ENCODE measurements at places on chromosomes 7 and 10.

DNA sequence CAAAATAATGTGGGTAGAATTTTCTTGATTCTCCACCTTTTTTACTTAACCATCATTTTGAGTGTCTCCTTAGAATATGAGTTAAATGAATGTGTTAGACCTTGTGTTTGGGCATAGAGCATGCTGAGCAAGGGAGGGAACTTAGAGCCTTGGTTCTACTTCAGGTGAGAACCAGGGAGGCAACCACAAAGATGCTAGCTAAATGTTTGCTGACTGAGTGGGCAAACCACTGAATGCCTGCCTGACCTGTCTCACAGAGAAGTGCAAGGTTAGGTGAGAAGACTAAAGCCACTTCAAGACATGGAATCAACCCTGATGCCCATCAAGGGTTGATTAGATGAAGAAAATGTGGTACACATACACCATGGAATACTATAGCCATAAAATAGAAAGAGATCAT lies 242.6 kb upstream of the ZNF32 start:
- no peak for DNase-seq

DNA sequence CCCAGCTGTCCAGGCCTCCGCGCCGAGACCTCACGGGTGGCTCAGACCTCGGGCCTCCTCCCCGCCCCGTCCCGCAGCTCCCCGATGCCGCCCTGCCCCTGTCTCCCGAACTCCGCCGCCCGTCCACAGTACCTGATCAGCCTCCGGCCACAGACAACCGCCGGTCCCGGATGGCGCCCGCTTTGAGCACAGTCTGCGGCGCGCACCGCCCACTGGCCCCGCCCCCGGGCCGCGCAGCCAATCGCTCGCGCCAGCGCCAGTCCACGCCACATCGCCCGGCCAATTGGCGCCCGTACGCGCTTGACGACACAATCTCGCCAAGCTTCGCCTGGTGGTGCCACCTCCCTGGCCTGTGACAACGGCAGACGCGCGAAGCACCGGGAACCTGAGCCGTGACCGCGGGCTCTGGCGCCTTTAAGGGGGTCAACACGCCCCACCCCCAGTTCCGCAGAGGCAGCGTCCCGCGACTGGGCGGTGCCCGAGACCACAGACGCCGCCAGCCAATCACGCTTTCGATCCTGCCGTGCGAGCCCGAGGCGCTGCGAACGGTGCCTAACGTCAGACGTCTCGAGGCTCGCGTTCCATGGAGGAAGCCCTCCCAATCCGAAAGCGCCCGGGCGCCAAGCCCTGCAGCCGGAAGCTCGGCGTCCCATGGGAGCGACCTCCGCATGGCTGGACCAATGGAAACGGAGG lies at the start of gene IDI1:
TSS of gene IDI1 (minus strand) at position 388 of the 693 bp plus-strand sequence. CDS start at position 272, 116 bp downstream.
- DNase-seq = peak; percentile 98

DNA sequence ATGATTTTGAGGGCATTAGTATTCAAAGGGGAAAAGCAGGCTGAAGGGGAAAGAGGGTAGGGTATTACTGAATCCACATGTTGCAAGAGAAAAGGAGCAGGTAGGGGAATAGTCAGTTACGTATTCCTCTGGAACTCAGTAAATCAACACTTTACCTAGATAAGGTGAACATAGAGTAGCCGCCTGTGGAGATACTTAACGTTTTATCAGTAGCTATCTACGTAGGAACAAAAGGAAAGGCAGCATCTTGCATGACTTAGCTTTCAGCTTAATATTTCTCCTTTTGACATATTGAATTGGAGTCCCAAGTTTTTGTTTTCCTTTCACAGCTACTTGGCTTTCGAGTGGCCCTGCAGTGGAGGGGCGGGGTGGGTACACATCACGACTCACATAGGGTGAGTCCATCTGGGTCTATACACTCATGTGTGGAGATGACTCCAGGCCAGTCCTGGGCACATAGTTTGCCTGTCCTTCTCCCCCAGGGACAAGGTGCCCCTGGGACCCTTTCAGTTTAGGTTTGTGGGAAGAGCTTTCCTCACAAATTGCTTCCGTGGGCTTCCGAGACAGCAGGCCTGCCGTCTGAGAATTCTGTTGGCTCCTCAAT lies 48.1 kb downstream of the CCNY start:
- no peak for DNase-seq

DNA sequence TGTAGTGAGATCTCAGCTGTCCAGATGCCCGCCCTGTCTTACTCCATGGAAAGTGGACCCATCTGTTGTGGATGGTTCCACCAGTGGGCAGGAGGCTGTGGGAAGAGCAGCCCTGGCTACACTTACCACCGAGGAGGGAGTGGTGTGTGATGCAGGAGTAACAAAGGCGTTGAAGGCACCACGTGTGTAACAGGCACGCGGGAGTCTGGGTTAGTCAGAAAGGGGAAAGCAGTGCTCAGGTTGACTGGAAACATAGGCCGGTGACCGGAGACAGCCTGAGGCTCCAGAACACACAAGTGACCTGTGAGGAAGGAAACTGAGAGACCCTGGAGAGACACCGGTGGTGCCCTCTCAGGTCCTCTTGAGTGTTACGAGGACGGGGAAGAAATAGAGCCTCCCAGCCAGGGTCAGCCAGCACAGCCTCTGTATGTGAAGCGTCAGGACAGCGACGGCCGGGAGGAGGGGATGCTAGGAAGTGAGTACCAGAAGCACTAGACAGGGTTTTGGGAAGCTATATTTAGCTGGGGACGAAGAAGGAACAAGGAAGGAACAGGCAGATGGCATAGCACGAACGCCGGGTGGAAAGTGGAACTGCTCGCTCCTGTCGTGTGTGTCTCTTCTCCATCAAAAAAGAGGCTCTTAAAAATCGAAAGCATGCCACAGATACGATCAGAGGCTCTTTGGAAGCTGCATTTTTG lies 51.7 kb downstream of the DAGLB start:
- DNase-seq = no peak

- DNase-seq = no peak
Observed at GRCh38 chr7:12233175-12233574, 22.1 kb downstream of the TMEM106B start.

DNA sequence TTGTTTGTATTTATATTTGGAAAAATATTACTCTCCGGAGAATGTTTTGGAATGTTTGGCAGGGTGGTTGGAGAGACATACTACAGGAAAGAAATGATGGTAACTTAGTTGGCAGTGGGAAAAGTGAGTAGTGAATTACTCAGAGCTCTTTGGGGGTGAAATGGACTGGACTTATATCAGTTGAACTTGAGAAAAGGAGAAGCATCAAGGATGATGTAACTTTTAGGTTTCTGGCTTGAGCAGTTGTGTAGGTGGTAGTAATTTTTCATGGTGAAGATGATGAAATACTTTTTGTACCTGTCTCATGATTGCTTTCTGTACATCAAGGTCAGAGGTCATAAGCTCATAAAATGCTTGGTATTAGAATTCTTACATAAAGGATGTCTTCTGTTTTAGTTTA lies 617.2 kb downstream of the AUTS2 start:
- no peak for DNase-seq

GRCh38 chr7:107172276-107173032 lies 3.7 kb downstream of the HBP1 start:
- no peak for DNase-seq

DNA sequence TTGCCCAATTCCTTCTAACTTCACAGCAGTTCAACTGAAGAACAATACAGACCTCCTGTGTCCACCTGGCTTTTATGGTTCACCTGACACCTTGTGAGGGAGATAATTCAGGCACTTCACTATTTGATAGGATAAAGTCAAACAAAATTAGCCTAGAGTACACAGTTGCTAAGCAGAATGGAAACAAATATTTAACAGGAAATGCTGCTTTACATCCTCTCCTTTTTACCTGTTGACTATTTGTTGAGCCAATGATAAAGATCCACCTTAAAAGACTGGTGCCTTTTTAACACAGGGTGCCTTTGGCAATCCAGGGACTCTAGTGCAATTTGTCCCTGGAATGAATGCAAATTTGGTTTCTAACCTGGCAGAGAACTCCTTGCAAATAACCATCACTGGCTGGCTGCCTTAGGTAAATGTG lies 39.8 kb downstream of the ITPRID1 start:
- DNase-seq = no peak

DNA sequence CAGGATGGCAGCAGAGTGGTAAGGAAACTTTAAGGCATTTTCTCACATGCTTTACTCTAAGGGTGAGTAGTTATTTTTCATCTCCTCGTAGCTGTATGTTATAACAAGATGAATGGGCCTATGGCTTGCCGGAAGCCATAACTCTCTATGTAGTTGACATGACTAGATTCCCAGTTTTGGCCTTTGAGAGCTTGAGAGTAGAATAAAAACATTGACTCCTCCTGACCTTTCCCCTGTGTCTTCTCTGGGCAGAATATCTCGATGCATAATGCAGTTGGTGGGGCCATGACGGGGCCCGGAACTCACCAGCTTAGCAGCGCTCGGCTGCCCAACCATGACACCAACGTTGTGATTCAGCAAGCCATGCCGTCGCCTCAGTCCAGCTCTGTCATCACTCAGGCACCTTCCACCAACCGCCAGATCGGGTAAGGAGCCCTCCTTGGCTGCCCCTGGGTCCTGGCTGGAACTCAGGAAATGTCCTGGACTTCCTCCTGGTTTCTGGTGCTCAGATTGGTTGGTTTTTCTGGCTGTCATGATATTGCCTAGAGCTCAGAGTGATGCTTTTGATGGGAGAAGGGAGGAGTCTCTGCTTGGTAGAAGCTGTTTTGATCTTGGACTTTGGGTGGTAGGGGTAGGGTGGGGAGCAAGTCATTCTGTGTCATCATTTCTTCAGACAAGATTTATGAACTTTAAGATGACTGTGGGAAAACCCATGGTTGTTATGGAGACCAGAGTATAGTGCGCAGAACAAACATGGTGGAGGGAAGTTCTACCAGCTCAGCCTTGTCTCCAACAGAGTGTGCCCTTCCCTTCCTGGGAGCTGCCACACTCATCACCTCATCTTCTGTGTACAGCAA lies 158.0 kb downstream of the CREB5 start:
- no peak for DNase-seq

GRCh38 chr10:86652361-86653202 lies 1.8 kb upstream of the OPN4 start:
- no peak for DNase-seq

GRCh38 chr10:113305871-113306270 lies 247.0 kb upstream of the HABP2 start:
- DNase-seq = no peak

GRCh38 chr10:132345345-132345744 lies 13.4 kb downstream of the LRRC27 start:
- no peak for DNase-seq

DNA sequence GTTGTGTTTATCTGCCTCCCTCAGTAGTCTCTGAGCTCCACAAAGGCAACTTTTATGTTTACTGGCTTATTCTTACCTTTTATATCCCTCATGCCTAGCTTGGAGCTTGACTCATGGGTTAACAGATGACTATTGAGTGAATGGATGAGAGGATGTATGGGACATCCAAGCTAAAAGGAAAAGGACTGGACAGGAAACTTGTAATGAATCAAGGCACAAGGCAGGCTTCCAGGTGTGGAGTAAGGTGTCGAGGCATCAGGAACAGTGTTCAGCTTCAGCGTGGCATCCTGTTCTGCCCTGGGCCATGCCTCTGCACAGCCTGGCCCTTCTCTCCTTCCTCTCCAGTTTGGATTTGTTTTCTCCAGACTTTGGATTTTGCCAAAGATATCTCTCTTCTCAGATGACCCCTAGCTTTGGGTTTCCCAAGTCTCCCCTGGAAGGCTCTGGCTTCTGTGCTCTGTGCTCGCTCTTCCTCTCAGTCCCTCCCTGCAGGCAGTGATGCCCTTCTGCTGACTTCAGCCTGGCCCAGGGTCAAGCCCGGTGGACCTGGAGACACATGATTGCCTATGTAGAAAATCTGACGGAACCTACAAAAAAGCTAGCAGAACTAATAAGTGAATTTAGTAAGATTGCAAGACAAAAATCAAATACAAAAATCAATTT lies 367.3 kb downstream of the CXCL12 start:
- DNase-seq = no peak

- no peak for DNase-seq
Observed at GRCh38 chr10:48237259-48238250, 36.9 kb downstream of the FRMPD2 start.

DNA sequence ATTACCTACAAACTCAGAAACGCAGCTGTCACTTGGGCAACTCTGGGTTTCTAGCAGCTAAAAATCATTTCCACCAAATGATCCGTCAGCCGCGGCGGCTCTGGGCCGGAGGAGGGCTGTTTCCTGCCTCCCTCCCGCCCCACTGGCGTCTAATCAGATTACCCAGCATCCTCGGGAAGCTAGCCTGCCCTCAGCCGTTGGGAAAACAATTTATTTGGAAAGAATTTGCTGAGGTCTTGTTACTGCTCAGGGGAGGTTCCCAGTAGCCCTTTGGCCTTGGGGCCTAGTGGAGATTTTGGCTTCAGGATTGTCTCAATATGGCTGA lies 65.0 kb upstream of the ADGRA1 start:
- DNase-seq = no peak
